ENCODE measurements at places on chromosomes 16 and 17.

GRCh38 chr16:6496996-6497395, 835.6 kb upstream of the RBFOX1 start:
- DNase-seq: peak; percentile 0

- no peak for DNase-seq
These were observed 3.6 kb downstream of the GAA start for GRCh38 chr17:80104956-80105375.

- no peak for DNase-seq
These were observed 236.0 kb downstream of the MRTFB start for GRCh38 chr16:14307059-14307526.

DNA sequence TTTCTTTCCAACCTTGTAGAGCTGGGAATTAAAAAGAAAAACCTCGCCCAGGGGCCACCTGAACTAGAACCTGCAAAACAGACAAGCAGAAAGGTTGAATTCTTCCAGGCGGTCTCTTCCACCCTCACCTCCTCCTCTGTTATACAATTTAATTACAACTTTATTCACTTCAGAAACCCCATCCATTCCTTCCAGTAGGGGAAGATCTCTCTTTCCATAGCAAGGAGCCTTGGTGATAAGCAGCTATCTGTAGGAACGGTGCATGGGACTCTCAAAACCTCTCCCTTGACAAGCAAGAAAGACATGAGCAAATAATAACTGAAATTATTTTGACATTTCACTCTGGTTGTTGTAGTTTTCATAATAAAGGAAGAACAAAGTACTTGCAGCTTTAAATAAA, 176.0 kb downstream of the RBFOX1 start:
- DNase-seq: no peak

DNA sequence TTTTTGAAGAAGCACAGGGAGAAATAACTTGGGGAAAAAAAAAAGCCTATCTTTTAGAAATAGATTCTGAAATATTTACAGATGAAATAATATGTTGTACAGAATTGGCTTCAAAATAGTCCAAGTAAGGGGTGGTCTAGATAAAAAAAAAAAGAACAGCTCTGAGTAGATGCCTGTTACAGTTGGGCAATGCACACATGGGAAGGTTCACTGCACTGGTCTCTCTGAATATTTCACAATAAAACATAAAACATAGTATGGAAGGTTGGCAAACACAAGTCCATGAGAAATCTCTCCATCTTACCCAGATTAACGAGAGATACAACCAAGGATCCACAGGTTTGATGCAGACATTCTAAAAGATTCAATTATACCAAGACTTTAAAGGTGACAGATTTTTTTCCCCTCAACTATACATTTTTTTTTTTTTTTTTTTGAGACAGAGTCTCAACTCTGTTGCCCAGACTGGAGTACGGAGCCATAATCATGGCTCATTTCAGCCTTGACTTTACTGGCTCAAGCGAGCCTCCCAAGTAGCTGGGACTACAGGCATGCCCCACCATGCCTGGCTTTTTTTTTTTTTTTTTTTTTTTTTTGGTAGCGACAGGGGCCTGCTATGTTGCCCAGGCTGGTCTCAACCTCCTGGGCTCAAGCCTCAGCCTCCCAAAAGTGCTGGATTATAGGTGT, 58.0 kb downstream of the KANSL1 start:
- DNase-seq: peak; percentile 33

GRCh38 chr17:31414550-31414918, 23.1 kb downstream of the RAB11FIP4 start:
- no peak for DNase-seq

GRCh38 chr16:30895627-30896260, 670 bp upstream of the CTF1 start:
- DNase-seq: peak; percentile 60

DNA sequence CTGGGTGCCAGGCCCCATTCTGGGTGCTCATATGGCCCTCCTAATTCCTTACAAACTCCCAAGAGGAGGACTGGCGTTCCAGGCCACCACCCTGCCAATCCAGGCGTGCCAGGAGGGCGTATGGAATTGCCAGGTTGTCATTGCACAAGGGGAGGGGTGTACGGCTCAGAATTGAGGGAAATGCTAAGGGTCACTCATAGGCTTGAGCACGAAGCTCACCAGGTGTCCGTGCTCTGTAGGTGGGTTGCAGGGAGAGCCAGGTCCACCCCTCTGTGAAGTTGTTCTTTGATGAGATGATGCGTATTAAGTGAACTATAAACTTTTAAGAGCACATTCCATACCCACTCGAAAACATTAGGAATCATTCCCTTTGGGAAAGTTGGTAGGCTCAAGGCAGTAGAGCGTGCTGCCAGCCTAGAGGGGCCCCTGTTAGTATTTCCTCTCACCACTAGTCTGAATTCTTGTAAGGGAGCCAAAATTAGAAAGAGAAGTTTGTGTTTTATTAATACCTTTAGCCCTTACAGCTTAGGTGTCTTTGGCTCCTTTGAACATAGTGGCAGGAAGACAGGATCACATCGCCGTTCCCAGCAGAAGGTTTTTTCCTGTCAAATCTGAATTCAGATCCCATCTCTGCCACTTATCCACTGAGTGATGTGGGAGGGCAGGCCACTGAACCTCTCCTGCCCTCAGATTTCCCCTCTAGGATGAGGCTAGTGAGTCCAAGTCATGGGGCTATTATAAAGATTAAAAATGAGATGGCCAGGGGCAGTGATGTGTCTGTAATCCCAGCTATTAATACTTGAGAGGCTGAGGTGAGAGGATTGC, 38.7 kb upstream of the NFAT5 start:
- DNase-seq: no peak

DNA sequence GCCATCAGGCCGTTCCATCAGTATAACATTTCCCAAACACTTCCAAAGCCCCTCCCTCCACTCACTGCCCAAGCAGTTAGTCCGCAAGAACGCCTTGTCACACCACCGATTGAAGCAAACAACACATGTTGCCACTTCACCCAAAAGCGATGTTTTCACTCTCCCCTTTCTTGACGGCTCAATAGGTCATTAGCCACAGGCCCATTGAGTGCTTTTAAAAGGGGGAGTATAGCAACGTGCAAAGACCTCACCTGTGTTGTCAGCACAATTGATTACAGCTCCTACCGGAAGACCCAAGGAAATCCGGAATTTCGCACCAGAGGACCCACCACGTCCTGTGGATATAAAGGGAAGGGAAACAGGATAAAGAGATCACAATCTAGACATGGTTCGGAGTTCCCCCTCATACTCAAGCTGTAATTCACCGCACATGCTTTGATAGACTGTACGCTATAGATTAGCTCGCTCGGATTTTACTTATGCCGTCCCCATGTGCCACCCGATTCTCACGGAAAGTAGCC, 690 bp downstream of the RPL23 start:
- DNase-seq: peak; percentile 48

DNA sequence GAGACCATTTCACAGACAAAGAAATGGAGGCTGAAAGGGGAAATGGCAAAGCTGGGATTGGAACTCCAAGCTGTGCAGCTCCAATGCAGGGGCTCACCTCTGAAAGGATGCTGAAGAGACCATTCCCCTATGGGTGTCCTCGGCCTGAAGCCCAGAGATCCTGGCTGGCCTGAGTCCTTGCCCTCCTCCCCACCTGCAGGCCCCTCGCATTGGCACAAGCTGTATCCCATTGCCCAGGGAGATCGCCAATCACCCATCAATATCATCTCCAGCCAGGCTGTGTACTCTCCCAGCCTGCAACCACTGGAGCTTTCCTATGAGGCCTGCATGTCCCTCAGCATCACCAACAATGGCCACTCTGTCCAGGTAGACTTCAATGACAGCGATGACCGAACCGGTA, 2.6 kb downstream of the CA7 start:
- no peak for DNase-seq

DNA sequence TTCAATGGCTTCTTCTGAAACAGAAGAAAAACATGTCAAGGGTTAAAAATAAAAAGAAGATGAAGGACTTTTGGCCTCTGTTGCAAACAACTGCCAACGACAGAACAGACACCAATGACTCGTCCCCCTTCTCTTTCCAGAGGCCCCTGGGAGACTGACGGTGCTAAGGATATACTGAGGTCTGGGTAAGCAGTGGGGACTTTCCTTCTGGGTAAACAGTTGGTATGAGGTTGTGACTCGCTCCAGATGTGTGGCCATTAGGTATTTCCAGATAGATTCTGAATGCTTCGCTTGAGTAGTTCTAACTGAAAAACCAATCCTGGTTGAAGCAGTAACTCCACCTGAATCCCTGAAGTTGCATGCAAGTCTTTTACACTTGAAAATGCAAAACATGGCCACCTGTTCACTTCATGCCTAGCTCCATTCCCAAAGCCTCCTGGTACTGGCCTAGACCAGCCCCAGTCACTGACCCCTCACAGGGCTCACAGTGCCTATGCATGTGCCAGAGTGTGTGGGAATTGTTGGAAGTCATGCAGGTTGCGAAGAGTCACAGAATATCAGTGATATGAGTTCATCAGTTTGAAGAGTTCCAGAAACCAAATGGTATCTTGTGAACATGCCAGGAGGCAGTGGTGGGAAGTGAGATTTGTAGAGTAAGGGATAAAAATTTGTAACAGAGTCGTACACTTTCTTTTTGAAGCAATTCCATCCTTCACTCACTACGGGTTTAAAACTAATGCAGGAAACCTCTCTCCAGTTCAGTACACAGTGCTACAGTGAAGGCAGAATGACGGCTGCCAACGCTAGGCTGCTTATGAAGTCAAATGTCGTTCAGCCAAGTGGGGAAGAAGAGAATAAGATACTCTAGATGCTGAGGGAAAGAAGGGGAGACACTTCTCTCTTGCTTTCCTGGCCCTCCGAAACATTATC, 217.8 kb downstream of the ZFHX3 start:
- no peak for DNase-seq

- no peak for DNase-seq
These were observed 335.8 kb downstream of the WWOX start for GRCh38 chr16:78435260-78435659.

DNA sequence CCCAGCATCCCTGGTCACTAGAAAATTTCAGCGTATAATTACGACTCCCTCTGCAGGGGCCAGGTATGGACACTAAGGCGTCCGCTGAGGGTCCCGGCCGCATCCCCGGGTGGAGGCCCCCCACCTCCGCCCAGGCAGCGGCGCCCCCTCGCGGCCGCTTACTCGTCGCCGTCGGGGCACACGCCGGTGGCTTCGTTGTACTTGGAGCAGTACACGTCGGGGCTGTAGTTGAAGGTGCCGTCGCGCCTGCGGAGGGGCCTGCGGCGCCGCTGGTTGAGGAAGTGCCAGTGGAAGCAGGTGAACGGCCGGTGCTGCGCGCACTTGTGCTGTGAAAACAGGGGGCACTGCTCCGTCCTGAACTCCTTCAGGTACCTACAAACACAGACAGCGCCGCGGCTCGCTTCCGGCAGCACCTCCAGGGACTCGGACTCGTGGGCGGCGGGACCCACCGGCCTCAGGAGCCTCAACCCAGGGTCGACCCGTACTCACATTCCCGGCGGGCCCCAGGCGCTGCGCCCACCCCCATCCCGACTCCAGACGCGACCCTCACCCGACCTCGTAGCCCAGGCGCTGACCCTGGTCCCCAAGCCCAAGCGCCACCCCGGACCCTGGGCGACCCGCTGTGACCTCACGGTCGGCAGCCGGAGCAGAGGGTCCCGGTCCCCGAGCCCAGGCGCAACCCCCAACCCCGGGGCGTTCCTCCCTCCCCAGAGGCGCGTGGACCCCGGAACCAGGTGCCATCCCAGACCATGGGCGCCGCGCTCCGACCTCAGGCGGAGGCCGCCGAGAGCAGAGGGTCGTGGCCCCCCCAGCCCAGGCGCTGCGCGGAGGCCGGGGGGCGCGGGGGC, 596 bp downstream of the UNKL start:
- peak; percentile 85 for DNase-seq

GRCh38 chr16:2333772-2334379, 6.7 kb downstream of the ABCA3 start:
- DNase-seq: no peak

DNA sequence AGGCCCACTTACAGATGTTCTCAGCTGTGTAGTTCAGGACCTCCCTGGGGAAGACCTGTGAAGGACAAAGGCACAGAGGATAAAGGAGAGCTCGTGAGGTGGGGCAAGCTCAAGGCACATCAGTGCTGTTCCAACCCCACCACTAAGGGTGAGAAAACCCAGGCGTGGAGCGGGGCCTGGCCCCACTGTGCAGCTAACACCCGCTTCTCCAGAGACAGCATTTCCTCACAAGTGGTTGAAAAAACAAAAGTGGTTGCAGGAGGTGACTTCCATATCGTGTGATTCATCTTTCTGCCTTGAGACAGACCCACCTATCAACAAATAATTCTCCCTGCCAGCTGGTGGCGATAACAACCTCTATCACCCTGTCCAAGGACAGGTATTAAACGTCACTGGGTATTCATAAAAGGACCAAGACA, 30.0 kb downstream of the SNN start:
- no peak for DNase-seq

DNA sequence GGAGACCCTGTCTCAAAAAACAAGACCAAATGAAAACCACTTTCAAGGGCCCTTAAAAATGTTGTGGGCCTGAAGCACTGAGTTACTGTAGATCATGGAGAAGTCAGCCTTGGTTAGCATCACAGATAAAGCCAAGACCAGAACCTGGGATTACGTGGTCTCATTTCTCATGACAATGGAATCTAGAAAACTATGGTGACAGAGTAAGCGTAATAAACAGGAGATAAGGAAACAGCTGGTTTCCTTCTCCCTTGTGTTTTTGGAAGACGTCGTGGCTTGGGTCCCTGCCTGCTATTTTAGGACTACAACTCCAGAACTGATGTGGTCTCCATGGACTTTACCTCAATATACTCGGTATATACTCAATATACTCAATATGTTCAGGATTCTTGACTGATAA, 180.7 kb upstream of the ZFHX3 start:
- no peak for DNase-seq

GRCh38 chr16:8866884-8867215, 2.0 kb downstream of the CARHSP1 start:
- DNase-seq: no peak

GRCh38 chr17:979539-980405, at the start of gene NXN:
NXN (minus strand) TSS chr17:979776.
- DNase-seq: peak; percentile 87

- DNase-seq: no peak
These were observed 10.4 kb downstream of the C16orf46 start for GRCh38 chr16:81066681-81067080.

- no peak for DNase-seq
These were observed 164.5 kb downstream of the NTN1 start for GRCh38 chr17:9185688-9186284.

DNA sequence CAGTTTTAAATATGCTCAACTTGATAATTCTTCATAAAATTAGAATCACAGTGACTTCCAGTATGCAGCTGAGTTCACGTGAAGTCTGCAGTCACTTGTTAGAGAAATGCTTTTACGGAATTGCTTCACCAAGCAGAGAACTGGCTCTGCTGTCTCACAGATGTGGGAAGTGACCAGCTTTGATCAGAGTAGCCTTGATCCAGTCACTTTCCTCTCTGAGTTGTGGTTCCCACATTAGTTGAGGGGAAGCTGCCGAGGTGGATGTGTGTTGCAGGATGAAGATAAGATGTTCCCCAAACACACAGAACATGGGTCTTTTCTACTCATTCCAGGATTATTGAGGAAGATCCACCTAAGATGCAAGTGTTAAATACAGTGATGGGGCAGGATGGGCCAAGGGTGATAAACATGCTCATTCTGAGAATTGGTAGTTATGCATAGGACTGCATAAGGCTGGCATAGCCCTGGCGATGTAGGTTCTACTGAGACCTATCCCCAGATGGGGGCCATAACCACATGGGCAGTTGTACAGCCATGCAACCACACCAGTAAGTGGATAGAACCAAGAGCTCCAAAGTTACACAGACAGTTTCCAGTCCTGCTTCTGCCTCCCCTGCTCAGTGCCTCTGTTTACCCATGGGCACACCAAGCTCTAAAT, 168.9 kb upstream of the MAF start:
- DNase-seq: peak; percentile 34

Data from hematopoietic multipotent progenitor cell treated with erythropoietin and hydrocortisone succinate and interleukin-3 and kit ligand, for 4 days (in vitro differentiated cells).